ENCODE measurements at places on chromosomes 12 and 14.

- DNase-seq: no peak
Observed at GRCh38 chr14:55383541-55384140, 28.0 kb downstream of the ATG14 start.

GRCh38 chr14:20412411-20412810, 890 bp downstream of the TEP1 start:
- no peak for DNase-seq

DNA sequence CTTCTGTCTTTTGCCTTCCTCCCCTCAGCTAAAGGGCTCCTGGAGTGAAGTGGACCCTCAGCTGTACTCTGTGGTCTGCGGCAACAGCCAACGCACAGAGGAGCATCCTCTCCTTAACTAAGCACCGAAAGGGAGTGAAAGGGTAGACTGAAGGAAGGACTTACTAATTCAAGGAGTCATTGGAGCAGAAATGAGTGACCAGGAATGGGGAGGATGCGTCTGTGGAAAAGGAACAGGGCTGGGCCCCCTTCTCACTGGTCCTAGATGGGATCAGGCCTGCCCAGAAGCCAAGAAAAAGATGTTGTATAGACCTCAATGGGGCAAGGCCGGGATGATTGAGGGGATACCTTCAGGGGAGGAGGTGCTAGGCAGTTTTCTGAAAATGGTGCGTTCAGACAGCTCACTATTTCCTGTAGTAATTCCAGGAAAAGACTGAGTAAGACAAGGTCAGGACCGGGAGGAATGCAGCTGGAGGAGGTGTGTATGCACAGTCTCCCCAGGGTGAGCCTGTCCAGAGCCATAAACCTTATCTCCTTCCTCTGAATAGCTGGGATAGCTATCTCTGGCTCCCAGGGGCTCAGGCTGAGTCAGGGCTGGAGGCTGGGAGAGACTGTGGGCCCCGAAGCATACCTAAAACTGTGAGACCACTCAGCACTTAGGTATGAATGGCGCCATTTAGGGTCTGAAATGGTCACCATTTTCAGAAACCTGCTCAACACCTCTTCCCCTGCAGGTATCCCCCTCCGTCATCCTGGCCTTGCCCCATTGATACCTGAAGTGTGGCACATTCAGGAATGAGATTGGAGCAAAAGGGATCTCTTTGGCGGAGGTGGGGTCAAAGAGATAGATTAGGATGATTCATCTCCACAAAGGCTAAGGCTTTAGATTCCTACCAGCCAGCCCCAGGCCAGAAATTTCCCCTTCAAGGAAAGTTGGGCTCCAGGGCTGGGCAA, 20.2 kb upstream of the KRT8 start:
- no peak for DNase-seq

- DNase-seq: no peak
Observed at GRCh38 chr14:50339178-50339804, 27.2 kb downstream of the DMAC2L start.

DNA sequence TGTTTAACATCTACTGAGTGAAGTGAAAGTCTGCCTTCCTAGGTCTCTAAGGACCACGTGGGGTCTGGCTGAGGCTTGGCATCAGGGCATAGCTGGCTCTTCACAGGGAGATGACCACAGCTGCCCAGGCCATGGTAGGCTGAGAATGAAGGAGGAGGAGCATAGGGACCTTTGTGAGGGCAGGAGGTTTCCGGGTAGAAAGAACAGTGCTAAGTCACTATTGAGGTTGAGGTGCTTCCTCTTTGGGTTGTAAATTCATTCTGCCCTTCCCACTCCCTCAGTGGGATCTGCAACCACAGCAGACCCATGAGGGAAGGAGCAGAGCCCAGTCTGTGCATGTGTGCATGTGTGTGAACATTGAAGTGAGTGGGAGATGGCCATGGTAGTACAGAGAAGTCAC, 909.6 kb downstream of the VRK1 start:
- no peak for DNase-seq

DNA sequence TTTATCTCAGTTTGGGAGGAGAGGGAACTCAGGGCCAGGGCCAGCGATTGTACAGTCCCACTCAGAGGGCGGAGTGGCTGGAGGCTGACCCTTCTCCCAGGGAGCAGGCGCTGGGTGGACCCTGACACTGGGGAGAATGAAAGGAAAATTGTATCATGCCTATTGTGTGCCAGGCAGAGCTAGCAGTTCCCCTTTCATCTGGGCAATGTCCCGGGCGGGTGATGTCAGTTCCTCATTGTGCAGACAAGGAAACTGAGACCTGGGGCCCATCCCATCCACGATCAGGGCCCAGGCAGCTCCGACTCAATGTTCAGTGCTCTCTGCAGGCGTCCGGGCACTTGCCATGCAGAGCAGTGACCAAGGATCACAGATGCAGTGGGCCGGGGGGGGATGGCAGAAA, 101.9 kb upstream of the RTL1 start:
- DNase-seq: no peak

- DNase-seq: no peak
Observed at GRCh38 chr12:53052419-53053217, 2.8 kb downstream of the TNS2 start.

GRCh38 chr12:7376196-7376595, 67.8 kb downstream of the CD163L1 start:
- no peak for DNase-seq

GRCh38 chr14:62097824-62098223, 335.6 kb downstream of the SNAPC1 start:
- no peak for DNase-seq

- DNase-seq: no peak
Observed at GRCh38 chr14:82667006-82667405, 1133.4 kb upstream of the SEL1L start.

Data from T-helper 22 cell (primary cell).